ENCODE measurements at places on chromosomes 7 and 10.

- no peak for DNase-seq
- no peak overlapping the region for H3K4me3 ChIP-seq
- peaks cover 6% of the 10 kb centered on the region for H3K36me3 ChIP-seq
- no peak overlapping the region for H3K27ac ChIP-seq
These were observed 3.6 kb downstream of the ARL3 start for GRCh38 chr10:102710609-102711008.

DNA sequence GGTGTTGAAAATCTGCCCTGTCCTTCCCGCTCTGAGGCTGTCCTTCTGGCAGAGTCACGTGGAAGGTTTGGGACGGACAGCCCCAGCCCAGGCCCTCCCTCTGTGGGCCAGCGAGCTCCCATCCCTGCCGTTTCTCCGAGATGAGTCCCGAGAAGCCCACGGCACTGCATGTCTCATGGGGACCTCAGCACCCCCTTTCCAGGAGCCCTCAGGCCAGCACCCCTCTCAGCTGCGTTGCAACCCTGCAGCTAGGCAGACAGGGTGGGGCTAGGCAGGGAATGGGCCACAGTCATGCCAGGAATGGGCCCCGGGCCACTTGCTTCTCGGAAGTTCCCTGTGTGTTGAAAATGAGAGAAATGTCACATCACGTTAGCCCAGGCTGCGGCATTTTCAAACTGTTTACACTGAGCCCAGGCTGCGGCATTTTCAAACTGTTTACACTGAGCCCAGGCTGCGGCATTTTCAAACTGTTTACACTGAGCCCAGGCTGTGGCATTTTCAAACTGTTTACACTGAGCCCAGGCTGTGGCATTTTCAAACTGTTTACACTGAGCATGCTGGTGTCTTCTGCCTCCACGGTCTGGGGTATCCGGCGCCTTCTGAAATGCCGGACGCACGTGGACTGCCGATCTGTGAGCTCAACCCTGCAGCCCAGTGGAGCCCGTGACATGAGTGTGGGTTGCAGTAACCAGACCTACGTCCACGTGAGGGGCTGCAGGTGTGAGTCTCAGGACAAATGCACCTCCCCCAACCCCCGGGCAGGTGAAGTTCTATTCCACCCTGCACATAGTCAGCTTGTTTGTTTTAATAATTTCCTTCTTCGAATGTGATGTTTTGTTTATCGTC is 42.6 kb downstream of the FAM20C start:
- no peaks in the 10 kb centered on the region for H3K27me3 ChIP-seq
- no peak for DNase-seq
- no peaks in the 10 kb centered on the region for H3K4me1 ChIP-seq
- no peak overlapping the region for H3K27ac ChIP-seq
- H3K4me3 ChIP-seq, result no peak overlapping the region

DNA sequence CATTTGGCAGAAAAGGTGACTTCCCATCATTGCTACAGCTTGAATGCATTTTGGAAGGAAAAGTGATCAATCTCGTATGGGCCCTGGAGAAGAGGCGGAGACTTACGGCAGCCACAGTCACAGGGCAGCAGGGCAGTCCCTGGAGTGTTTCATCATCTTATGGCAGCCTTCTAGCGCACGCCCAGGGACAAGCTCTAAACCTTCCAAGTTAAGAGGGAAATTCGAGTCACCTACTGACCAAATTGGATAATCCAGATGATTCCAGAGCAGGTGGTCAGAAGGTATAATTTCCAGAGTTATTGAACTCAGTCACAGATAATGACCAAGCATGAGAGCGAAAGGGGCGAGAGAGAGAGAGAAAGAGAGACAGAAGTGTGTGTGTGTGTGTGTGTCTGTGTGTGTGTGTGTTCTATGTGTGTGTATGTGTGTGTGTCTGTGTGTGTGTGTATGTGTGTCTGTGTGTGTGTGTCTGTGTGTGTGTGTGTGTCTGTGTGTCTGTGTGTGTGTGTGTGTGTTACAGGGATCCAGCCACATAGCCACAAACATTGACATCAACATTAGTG is 123.7 kb upstream of the ADAM12 start:
- DNase-seq, result no peak
- H3K27ac ChIP-seq, result no peak overlapping the region
- no peak overlapping the region for H3K4me3 ChIP-seq
- no peaks in the 10 kb centered on the region for H3K36me3 ChIP-seq

- no peak for DNase-seq
- H3K4me3 ChIP-seq, result no peak overlapping the region
- no peaks in the 10 kb centered on the region for H3K36me3 ChIP-seq
- H3K27ac ChIP-seq, result no peak overlapping the region
- peaks cover 3% of the 10 kb centered on the region for H3K4me1 ChIP-seq
These were observed 141.4 kb upstream of the INSYN2A start for GRCh38 chr10:127337801-127338200.

- no peak overlapping the region for H3K4me3 ChIP-seq
- H3K4me1 ChIP-seq, result no peaks in the 10 kb centered on the region
- no peak overlapping the region for H3K27ac ChIP-seq
- H3K36me3 ChIP-seq, result no peaks in the 10 kb centered on the region
- H3K27me3 ChIP-seq, result peaks cover 4% of the 10 kb centered on the region
These were observed 635.7 kb downstream of the PHTF2 start for GRCh38 chr7:78434281-78434680.

DNA sequence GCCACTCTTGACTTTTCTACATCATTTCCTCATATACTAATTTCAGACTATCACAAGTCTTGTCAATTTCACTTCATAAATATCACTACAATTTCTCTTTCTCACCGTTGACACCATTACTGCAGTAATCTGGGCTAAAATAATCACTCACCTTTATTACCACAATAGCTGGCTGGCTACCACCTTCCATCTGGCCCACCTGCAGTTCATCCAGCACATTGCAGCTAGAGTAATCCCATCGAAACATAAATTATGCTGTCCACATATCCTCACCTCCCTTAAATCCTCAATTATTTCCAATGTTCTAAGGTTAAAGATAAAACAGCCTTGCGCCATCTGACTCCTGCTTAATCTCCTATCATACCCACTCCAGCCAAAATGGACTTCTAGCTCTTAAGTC is 16.0 kb downstream of the DGKB start:
- H3K27me3 ChIP-seq, result no peaks in the 10 kb centered on the region
- H3K36me3 ChIP-seq, result no peaks in the 10 kb centered on the region
- DNase-seq, result no peak
- no peak overlapping the region for H3K4me3 ChIP-seq
- no peaks in the 10 kb centered on the region for H3K4me1 ChIP-seq
- H3K27ac ChIP-seq, result no peak overlapping the region

DNA sequence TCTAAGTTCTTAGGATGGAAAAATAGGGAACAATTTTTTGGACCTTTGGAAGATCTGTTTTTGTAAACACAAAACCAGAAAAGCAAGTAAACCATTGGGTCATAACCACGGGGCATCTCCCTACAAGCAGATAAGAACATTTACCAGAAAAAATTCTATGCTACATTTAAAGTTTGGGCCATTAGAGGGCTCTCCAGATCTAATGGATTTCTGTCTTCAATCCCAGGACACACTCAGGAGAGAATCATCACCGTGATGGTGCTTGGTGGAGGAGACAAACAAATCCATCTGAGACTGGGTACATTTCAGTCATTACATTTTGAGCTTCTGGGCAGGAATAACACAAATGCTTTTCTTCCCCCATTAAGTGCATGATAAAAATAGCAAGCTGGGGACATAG is 178.4 kb upstream of the TARP start:
- peaks cover 2% of the 10 kb centered on the region for H3K4me1 ChIP-seq
- H3K4me3 ChIP-seq, result no peak overlapping the region
- peaks cover under 1% of the 10 kb centered on the region for H3K27me3 ChIP-seq
- no peaks in the 10 kb centered on the region for H3K36me3 ChIP-seq
- DNase-seq, result no peak
- no peak overlapping the region for H3K27ac ChIP-seq

DNA sequence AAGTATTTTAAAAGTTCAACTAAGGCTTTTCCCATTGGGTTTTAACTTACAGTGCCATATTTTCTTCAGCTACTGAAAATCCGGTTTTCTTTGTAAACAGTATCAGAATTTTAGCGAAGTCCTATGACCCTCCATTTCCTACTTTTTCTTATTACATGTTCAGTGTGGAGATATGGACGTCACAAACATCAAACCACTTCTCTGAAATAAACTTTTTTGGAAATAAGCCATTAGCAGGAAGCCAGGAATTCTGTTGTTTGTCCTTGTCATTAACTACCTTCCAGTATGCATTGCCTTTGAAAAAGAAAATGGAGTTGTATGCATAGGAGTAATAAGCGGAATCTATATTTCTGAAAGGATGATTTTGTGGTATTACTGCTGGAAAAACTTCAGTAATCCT is 9.1 kb downstream of the MMP21 start:
- peaks cover 21% of the 10 kb centered on the region for H3K36me3 ChIP-seq
- no peak overlapping the region for H3K4me3 ChIP-seq
- H3K4me1 ChIP-seq, result no peaks in the 10 kb centered on the region
- no peak overlapping the region for H3K27ac ChIP-seq

- peaks cover 27% of the 10 kb centered on the region for H3K27me3 ChIP-seq
- H3K4me1 ChIP-seq, result no peaks in the 10 kb centered on the region
- H3K4me3 ChIP-seq, result no peak overlapping the region
- no peak for DNase-seq
- H3K36me3 ChIP-seq, result no peaks in the 10 kb centered on the region
- no peak overlapping the region for H3K27ac ChIP-seq
These were observed 67.1 kb downstream of the TMEM130 start for GRCh38 chr7:98802781-98803110.

DNA sequence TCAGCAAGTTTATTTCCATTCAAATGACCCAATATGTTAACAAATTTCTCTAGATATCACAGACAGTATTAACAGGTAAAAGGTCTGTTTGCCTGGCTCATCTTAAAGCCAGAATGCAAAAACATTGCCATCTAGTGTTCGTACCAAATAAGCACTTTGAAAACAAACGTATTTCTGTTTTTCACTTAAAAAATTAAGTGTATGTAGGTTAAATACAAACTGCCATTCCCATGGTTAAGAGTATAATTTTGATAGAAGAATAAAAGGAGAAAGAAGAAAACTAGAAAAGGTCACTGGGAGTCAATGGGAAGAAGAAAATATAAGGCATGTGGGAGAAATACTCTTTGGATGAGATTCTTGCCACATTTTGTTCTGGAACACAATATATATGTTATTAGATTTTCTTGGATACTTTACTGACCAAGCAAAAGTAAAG is 51.0 kb downstream of the ORC5 start:
- no peak for DNase-seq
- no peak overlapping the region for H3K4me3 ChIP-seq
- H3K4me1 ChIP-seq, result peaks cover 3% of the 10 kb centered on the region
- no peaks in the 10 kb centered on the region for H3K27me3 ChIP-seq
- no peak overlapping the region for H3K27ac ChIP-seq

DNA sequence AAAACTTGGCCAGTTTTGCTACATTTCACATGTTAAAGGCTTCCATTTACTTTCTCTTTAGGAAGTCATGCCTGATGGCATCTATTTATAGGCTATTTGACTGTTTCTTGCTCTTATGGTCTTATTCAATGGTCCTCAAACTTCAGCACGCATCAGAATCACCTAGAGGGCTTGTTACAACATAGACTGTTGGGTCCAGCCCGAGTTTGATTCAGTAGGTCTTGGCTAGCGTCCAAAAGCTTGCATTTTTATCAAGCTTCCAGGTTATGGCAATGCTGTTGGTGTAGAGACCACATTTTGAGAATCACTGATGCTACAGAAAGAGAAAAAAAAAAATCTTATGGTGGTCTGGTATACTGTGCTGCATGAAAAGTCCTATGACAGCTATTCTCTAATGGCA is 51.9 kb downstream of the MTPN start:
- peaks cover 33% of the 10 kb centered on the region for H3K36me3 ChIP-seq
- no peak overlapping the region for H3K4me3 ChIP-seq
- DNase-seq, result no peak
- no peaks in the 10 kb centered on the region for H3K27me3 ChIP-seq
- peaks cover 9% of the 10 kb centered on the region for H3K4me1 ChIP-seq
- no peak overlapping the region for H3K27ac ChIP-seq

- peaks cover 17% of the 10 kb centered on the region for H3K36me3 ChIP-seq
- H3K27me3 ChIP-seq, result no peaks in the 10 kb centered on the region
- no peak for DNase-seq
- peaks cover 3% of the 10 kb centered on the region for H3K4me1 ChIP-seq
- H3K27ac ChIP-seq, result no peak overlapping the region
- no peak overlapping the region for H3K4me3 ChIP-seq
These were observed 47.6 kb downstream of the POT1 start for GRCh38 chr7:124881981-124882380.

DNA sequence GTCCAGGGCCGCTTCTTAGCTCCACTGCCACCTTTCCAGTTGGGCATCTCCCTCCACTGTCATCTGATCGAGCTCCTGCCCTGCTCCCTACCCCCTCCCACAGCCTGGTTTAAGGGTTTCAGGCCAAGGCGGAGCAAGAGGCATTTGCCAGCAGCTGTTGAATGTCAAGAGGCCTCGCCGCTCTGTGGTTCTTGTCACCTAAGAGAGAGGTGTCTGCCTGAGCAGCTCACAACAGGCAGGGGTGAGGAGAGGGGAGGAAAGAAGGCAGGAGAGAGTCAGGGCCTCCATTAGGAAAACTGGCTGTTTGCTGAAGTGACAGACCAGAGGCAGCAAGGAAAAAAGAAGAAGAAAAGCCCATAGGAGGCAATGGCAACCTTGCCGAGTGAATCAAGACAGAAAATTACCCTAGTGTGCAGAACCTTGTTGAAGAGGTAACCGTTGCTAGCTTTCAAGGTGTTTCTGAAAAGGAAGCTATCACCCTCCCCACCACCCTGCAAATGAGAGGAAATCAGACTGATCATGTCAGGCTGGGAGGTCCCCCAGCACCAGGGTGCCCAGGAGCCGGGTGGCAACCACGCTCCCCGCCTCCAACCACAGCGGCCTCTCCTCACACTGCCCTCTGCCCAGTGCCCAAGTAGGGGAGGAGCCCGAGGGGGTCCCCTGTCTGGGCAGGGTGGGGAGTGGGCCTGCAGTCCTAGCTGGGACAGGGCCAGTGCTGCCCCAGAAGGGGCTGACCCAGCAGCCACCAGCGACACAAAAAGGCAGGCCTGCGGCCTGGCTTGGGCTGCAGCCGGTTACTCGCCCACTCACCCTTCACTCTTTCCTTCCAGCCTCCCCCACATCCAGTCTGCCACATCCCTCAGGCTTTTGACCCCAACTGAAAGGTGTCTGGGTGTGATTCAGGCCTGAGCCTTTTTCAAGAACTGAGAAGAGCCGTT is 7.1 kb downstream of the GATA3 start:
- H3K4me3 ChIP-seq, result peak overlapping the region; percentile 66
- H3K36me3 ChIP-seq, result peaks cover 41% of the 10 kb centered on the region
- H3K27ac ChIP-seq, result peak overlapping the region; percentile 90
- peaks cover 4% of the 10 kb centered on the region for H3K27me3 ChIP-seq
- peak; percentile 59 for DNase-seq
- H3K4me1 ChIP-seq, result peaks cover 86% of the 10 kb centered on the region

Data from activated naive CD8-positive, alpha-beta T cell treated with anti-CD3 and anti-CD28 coated beads for 36 hours (primary cell).